ENCODE measurements at places on chromosomes 3 and 15. TPM values are rescaled to one million over a fixed set of nuclear protein-coding genes. Genes with fewer than 3 reads are reported as not detected.

Gene CIDEC
- 10.4 TPM for total RNA-seq

Gene DGKG
- total RNA-seq = 8.6 TPM

Gene HERC2
- total RNA-seq = 45.9 TPM

Gene ISL2
- 4.7 TPM for total RNA-seq

Gene NPAP1
- not detected for total RNA-seq

Gene MYL3
- not detected for total RNA-seq

Gene TEX55
- total RNA-seq = not detected

Gene SLCO2A1
- 0.02 TPM for total RNA-seq

Gene VEPH1
- 0.13 TPM for total RNA-seq

Gene CHRNA5
- 34.6 TPM for total RNA-seq

Gene TRIM42
- not detected for total RNA-seq

Gene ZNF609
- 22.6 TPM for total RNA-seq

Gene OIP5
- 15.0 TPM for total RNA-seq

Gene CHRM5
- total RNA-seq = 0.02 TPM

Gene LPCAT4
- total RNA-seq = 66.4 TPM

Gene SENP8
- 1.8 TPM for total RNA-seq

Gene ZNF662
- total RNA-seq = not detected

Gene HES1
- total RNA-seq = 11.4 TPM

Gene STRA6
- total RNA-seq = 80.9 TPM

Gene MYO5C
- total RNA-seq = 5.4 TPM

Gene FSTL1
- total RNA-seq = 71.1 TPM

Gene LRRIQ4
- not detected for total RNA-seq

Gene CTXN2
- total RNA-seq = 0.05 TPM

Gene RAB6B
- 2.4 TPM for total RNA-seq

Gene CCDC54
- total RNA-seq = not detected

Gene CSPG5
- total RNA-seq = 1.4 TPM

Gene GPR156
- 0.54 TPM for total RNA-seq

Gene PTX3
- 1.2 TPM for total RNA-seq

Gene NBEAL2
- total RNA-seq = 72.6 TPM

Gene HTR3E
- not detected for total RNA-seq

Gene XYLB
- 4.3 TPM for total RNA-seq

Gene NR1I2
- not detected for total RNA-seq

Gene FETUB
- 0.25 TPM for total RNA-seq

Gene RASSF1
- total RNA-seq = 20.9 TPM

Gene P2RY14
- total RNA-seq = not detected

Gene XIRP1
- total RNA-seq = 0.04 TPM

Gene ITIH3
- not detected for total RNA-seq

Gene ANKRD34C
- total RNA-seq = not detected
